ENCODE measurements at places on chromosomes 13 and 19.

- DNase-seq, result no peak
Measured at GRCh38 chr19:51163257-51163656, 21.2 kb downstream of the SIGLEC7 start.

GRCh38 chr19:16197188-16197621 is 506 bp upstream of the AP1M1 start:
- DNase-seq, result peak; percentile 27

DNA sequence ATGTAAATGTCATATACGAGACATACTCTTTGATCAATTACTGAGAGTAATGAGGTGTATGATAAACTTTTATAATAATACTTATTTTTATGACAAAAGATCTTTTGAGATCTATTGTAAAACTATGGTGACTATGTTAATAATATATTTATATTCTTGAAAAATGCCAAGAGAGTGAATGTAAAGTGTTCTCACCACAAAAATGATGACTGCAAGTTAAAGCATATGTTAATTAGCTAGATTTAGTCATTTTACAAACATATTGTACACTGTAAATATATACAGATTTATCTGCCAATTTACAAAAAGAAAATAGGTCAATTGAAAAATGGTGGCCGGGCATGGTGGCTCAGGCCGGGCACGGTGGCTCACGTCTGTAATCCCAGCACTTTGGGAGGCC is 81.0 kb downstream of the GPC6 start:
- DNase-seq, result no peak

DNA sequence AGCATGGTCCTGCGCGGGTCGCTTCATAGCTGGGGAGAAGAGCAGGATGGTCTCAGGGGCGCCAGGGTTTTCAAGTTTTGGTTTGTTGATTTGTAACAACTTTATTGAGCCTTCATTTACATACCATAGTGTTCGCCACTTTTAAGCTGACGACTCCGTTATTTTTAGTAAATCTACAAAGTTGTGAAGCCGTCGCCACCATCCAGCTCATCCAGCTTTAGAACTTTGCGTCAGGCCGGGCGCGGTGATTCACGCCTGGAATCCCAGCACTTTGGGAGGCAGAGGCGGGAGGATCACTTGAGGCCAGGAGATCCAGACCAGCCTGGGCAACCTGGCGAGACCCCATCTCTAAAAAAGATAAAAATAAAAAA is 404 bp downstream of the C19orf44 start:
- DNase-seq, result no peak

- no peak for DNase-seq
Measured at GRCh38 chr13:45598597-45598996, 16.9 kb downstream of the ERICH6B start.

DNA sequence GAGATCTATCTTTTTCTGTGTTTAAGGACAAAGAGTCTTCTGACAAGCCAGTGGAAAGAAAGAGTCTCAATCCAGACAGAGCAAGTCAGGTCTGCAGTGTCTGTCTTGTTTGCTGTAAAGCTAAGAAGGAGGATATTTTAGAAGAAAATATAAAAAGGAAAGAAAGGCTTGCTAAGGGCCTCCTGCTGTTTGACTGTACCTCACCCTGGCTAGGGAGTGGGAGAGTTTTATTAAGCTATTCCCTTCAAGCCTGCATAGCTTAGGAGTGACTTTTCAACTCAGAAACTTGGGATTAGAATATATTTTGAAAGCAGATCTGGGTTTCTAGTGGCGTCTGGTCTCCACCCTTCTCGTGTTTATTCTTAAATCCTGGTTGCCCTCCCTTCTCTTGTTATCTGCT is 460.0 kb downstream of the COG6 start:
- DNase-seq, result no peak

DNA sequence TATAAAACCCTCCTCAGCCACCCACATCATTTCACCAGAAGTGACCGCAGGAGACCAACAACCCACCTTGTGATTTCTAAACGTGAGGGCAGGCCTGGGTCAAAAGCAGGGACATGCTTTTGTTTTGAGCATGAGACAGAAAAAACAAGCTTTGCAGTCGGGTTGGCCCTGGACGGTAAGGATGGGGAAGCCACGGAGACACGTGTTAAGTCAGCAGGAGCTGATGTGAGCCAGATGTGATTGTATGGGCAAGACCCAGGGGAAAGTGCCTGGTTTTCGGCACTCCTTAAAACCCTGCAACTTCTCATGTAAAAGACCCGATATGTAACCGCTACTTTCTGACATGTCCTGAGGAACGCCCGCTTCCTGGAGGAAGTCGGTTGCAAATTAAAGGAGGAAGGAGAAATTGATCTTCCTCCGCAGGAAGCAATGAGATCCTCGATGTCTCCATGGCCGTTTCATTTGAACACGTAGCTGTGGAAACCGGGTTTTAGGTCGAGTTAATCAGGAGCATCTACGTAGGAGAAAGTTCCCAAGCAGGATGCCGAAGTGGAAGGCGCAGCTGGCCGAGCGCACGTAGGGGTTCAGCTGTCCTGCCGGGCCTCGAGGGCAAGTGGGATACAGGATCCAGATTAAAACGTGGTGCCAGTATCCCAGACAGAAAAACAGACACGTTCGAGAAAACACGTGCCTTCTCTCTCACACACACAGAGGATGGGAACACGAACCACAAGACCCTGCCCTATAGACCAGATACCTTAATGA is 40.5 kb upstream of the POMP start:
- no peak for DNase-seq

DNA sequence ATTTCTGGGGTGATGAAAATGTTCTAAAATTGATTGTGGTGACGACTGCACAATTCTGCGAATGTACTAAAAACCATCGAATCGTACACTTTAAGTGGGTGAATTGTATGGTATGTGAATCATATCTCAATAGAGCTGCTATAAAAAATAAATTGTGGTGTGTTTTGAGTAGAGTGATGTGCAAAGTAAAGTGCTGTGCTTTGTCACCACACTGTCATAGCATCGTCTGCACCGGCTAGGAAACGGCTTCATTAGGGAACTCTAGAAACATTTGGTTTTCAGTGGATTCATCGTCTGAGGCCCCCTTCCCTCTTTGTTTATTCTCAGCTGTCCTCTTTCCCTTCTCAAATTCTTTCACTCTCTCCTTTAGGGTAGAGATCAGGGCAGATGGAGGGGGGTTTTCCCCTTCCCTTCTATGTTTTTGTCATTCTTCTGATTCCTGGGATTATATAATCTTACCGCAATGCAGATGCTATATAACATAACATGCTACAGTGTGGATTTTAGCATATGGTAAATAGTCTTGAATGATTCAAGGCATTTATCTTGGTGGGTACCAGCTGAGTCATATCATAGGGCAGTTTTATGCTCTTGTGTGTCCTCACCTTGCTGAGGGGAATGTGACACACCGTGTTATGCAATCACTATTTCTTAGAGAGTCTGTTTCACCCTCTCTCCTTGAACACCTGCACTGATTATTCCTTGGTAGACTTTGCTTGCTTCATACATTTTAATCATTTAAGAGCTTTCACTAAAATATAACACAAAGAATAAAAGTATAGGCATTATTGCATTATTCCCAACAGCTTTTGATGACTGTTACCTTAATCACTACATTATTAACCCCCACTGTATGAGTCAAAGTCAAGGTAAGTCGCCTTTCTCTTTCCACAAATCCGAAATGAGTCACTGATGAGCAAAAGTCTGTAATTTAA is 239.4 kb downstream of the DCLK1 start:
- no peak for DNase-seq

- no peak for DNase-seq
Measured at GRCh38 chr13:110925023-110925612, 10.2 kb upstream of the ANKRD10 start.

GRCh38 chr19:37931881-37932655 is 25.1 kb downstream of the SIPA1L3 start:
- peak; percentile 75 for DNase-seq

- DNase-seq, result no peak
Measured at GRCh38 chr13:44093607-44094564, 214.2 kb downstream of the LACC1 start.

- DNase-seq, result no peak
Measured at GRCh38 chr19:5091684-5092480, 123.0 kb downstream of the KDM4B start.

- DNase-seq, result no peak
Measured at GRCh38 chr13:59623206-59623915, 540.4 kb downstream of the DIAPH3 start.

GRCh38 chr19:16476401-16476800 is 4.6 kb upstream of the EPS15L1 start:
- DNase-seq, result no peak

DNA sequence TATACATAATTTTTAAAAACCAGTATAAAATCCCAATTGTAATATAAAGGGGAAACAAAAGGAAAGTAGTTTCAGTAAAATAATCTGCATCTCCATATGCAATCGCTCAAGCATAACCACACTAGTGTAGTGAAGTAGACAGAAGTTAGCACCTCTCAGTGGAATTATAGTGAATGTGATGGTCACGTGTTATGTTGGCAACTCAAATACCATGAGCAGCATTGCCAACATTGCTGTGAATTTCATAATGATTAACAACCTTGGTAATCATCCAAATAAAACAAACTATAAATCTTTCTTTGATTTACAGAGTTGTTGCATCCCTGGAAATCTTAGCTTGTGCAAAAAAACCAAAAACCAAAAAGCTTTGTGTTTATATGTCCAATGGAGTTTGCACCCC is 77.3 kb upstream of the SIAH3 start:
- DNase-seq, result no peak

DNA sequence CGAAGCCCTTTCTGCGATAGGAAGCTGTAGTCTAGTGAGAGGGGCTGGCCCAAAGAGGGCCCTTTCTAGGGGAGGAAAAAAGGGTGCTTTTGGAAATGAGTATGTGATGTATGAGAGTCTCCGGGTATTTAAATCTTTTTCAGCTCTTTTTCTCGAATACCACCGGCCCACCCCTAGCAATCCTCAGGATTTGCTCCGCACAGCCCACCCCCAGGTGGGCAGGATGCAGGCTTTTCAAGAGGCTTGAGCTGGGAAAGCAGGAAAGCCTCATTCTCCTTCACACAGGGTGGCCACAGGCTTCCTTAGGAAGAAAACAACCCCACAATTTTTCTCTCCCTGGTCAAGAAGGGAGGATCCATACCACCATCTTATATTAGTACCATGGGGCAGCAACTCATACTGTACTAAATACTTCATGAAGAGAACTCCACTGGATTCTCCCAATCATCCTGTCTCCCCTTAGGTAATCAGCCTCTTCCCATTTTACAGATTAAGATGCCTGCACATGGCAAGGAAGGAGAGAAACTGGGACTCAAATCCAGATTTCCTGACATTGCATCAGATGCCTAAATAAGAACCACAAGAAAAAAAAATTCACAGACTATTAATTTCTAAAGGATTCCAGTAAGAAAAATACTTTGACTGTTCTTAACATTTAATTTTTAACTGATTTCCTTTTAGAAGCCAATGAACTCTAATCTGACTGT is 84.4 kb downstream of the STK24 start:
- DNase-seq, result no peak

DNA sequence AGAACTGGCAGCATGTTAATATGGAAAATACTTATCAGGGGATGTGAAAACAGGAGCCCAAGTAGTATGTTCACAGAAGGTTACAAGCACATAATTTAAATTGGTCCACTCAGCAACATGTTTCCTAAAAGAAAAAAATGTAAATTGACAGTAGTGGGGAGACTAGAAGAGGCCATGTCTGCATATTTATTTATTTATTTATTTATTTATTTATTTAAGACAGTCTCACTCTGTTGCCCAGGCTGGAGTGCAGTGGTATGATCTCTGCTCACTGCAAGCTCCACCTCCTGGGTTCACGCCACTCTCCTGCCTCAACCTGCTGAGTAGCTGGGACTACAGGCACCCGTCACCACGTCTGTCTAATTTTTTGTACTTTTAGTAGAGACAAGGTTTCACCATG is 13.7 kb upstream of the ZNF8 start:
- DNase-seq, result no peak

DNA sequence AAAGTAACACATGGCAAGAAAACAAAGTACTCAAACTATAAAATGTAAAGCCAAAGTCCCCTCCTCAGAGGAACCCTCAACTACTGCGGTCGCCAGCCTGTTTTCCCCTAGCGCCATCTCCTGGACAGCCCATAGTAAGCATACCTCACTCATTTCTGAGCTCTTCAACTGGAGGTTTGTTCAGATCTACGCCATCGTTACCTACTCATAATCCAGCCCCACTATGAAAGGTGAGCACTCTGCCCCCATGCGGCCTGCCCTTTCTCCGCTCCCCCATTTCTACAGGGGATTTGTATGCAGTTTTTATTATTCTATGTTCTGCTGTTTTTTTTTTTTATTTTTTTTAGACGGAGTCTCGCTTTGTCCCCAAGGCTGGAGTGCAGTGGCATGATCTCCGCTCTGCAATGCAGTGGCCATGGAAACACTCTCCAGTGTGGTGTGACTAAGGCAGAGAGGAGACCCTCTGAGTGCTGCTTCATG is 26.2 kb downstream of the OPA3 start:
- DNase-seq, result no peak

- no peak for DNase-seq
Measured at GRCh38 chr19:55930996-55931515, 1.1 kb downstream of the NLRP13 start.

DNA sequence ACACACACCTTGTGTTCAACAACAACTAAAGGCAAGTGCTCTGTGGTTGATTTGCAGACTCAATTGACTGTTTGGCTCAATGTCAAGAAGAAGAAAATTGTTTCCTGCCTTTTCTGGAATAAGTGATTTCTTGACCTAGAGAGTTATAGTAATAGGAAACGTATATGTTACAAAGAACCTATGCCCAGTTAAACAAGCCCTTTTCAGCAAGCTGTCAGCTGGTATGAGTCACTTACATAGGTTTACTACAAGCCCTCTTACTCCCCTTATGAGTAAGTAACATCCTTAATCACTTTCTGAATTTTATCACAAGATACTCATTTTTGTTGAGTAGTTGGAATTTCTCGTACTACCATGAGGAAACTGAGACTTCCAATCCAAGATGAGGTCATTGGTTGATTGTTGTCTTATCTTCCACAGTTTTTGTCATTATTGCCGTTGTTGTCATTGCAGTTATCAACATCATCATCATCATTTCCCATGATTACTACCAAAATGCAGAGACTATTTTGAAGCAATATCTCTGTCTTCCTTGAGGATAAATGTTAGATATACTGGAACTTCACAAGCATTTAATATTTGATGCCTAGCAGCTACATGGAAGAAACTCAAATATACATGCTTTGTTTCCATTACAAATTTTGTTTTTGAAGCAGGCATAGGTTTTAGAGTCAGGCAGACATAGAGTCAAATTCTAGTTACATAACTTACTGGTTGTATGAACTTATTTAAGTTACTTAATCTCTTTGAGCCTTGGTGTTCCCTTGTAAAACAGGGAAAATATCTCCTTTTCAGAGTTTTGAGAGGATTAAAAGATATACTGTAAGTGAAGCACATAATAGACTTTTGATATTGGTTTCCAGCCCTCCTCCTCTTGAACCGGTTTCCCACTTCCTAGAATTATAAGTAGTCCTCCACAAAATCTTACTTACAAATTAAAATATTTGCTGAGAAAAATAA is 106.0 kb downstream of the RAP2A start:
- DNase-seq, result no peak

DNA sequence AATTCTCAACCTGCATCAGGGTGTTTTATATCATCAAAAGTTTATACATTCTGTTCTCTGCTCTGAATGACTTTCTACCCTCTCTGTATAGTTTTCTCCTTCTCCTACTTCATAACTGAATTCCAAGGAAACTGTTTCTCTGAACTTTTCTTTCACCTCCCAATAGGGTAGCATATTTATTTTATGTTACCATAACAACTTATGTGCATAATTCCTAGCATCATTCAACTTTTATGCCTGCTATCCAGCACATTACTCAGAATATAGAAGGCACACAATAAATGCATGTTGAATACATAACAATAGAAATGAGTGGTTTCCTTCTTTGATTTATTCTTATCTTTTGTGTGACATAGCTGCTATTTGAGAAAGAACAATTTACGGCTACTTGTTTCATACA is 2385.0 kb downstream of the PCDH9 start:
- DNase-seq, result no peak
